ENCODE measurements at places on chromosomes 5 and 9.
A peak's percentile ranks its signal among the peaks of the same experiment; 100 is the strongest.

- DNase-seq = no peak
Measured at GRCh38 chr5:56337715-56338319, 104.7 kb upstream of the ANKRD55 start.

DNA sequence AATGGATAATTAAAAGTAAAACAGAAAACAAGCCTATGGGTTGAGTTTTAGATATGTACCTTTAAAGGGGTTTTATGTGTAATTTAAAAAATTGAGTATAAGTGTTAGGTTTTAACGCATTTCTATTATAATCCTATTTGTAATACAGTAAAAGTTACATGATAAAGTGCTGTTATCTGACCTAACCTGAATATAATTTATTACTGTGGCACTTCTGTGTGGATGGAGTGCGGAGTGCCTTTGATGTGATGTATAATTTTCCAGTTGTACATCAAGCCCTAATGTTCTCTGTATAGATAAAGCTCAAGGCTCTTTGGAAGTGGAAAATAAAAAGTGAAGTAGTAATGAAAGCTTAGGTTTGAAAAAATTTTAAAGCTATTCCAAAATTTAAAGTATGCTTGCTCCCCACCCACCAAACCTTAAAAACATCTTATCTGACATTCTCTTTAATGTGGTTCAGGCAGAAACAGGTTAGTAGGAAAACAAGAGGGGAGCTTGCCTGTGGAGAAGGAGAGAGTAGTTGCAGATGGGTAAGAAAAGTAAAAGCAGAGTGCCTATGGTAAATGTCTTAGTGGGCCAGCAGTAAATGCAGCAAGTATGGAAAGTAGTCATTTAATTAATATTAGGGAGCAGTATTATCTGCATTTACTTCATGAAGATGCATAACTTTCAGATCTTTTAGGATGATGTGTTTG lies 4.0 kb downstream of the MATR3 start:
- no peak for DNase-seq

DNA sequence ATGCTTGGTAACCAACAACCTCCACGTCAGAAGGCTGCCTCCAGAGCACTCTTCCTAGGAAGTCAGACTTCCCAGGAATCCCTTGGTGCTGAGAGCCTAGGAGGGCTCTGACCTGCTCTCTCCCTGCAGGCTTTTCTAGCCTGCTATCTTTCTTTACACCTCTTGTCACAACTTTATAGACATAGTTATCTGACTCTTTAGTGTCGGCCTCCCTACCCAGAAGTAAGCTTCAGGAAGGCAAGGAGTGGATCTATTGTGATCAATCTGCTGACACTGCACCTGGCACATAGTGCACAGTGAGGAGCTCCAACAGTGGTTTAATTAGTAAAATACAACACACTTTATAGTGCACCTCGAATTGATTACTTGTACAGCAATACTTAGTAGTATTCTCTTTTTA lies 2.3 kb downstream of the AFAP1L1 start:
- no peak for DNase-seq

DNA sequence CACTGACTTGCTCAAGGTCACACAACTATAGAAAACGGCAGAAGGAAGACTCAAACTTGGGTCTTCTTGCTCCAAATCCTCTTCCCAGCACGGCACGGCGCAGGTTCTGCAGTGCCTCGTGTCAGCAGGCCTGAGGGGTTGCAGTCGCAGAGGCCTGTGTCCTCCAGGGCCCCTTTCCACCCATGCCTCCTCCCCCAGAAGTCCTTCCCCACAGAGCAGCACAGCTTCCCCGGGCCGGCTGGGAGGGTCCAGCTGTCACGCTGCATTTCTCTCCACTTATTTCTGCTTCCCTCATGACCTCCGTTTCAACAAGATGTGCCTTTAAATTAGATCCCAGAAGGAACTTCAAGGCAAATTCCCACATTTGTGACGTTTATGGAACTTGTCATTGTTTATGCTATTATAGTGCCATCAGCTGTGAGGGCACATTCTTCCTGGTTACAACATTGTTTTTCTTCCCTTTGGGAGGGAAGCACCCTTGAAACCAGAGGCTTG lies 148.4 kb downstream of the C5orf15 start:
- no peak for DNase-seq

DNA sequence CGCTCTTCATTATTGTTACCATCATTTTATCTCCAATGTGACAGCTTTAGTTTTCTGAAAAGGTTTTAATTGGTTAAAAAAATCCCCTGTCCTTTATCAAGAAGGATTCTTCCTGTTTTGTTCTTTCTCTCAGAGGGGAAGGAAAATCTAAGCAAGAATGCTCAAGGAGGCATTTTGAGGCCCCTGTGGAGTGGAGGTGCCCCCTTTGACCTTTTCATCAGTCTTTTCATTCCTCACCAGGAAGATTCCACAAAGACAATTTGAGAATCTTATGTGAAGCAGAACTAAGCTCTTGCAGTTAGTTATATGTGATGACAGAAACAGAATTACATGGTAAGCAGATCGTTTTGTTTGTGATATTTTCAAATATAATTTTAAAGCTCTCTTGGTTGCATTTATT lies 489.6 kb downstream of the MAN2A1 start:
- DNase-seq = no peak

- no peak for DNase-seq
Measured at GRCh38 chr5:96054311-96055030, 92.8 kb upstream of the ELL2 start.

DNA sequence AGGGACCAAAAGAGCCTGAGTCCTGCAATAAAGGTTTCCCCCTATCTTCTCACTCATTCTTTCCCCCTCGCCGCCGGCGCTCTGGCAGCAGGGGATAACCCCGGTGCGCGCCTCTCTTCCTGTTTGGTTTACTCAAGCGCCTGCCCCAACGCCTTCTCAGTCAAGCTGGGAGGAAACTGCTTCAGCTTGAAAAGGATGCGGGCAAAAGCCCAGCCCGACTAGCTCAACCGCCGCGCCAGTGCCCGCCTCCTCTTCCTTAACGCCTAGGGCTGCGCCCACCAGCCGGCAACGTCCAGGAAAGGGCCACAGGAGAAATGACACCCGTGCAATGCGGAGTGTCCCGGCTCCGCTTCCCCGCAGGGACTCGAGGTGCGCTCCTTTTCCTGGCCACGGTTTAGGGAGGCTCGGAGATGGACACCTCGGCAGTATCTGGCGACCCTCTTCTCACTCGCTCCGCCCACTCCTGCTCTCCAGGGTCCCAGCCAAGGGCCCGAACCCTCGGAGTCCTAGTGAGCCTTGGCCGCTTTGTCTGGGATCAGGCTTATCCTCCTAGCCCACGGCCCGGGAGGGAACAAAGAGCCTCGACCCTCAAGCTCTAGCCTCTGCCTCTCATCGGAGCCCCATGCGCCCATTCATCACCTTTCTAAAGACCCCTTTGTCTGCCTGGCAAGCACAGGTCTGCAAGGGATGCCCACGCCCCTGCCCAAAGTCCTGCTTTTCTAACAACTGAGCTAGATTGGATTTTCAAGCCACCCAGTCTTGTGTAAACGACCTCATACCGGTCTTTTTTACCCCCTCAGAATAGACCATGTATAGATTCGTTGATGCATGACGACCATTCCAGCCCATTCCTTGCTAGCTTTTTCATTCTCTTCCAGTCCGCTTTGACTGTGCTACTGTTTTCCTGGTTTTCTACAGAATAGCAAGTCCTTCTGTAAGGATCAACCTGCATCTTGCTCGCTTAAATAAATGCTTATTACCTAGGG lies 2.0 kb downstream of the ST8SIA4 start:
- peak; percentile 94 for DNase-seq

DNA sequence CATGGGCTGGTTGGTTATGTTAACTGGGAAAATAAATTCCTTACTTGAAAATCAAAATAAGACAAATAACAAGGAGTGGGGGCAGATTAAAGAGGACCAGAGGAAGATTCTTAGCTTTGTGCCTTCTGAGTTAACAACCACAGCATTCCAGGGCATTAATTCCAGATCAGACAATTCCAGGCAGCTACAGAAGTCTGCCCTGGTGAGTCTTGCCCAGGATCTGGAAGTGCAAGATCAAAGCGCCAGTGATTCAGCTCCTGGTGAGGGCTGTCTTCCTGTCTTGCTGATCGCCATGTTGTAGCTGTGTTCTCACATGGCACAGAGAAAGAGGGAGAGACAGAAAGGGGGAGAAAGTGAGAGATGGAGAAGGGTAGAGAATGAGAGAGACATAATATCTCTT lies 65.6 kb downstream of the ANXA2R start:
- DNase-seq = no peak

DNA sequence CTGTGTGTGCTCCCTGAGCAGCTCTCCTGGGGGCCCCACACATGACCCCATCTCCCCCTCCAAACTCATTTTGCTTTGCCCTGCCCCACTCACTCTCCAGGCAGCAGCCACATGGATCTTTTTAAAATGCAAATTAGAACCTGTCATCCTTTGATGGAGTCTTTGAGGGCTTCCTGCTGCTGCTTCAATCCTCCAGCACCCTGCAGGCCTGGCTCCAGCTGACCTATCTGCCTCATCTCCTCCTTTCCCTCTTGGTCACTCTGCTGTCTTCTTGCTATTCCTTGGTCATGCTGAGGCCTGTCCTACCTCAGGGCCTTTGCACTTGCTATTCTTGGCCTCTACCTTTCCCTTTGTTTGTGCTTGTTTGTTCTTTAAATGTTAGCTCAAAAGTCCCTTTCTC lies 17.9 kb downstream of the NDST1 start:
- no peak for DNase-seq

GRCh38 chr5:76290321-76290757 lies 112.7 kb upstream of the IQGAP2 start:
- no peak for DNase-seq

- no peak for DNase-seq
Measured at GRCh38 chr5:14557203-14557770, 24.3 kb upstream of the OTULINL start.

DNA sequence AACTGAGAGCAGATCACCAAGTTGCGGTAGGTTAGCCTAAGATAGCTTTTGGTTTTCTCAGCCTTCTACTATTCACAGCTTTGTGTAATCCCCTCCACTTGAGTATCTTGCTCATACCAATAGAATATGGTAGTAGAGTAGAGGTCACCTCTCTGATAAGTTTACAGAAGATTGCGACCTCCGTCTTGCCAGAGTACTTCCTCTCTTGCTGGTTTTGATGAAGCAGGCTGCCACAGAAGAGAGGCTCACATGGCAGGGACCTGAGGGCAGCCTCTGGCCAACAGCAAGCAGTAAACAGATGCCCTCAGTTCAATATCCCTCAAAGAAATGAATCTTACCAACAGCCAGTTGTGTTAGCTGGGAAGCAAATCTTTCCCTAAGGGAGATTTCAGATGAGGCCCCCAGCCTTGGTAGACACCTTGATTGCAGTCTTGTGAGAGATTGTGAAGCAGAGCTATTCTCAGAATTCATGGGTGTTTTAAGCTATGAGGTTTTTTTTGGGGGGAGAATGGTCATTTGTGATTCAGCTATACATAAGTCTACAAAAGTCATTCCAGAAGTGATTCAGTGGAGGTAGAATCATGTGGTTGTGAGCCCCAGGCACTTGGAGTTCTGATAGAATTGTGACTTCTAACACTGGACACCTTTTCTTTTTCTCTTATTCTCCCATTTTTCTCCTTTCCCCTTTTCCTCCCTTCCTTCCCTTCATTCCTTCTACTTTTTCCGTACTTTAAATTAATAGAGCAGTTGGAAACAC lies 22.7 kb upstream of the CDKN2B start:
- no peak for DNase-seq

- no peak for DNase-seq
Measured at GRCh38 chr5:472076-472655, 29.2 kb downstream of the EXOC3 start.

- DNase-seq = no peak
Measured at GRCh38 chr5:31221001-31221400, 27.5 kb downstream of the CDH6 start.

DNA sequence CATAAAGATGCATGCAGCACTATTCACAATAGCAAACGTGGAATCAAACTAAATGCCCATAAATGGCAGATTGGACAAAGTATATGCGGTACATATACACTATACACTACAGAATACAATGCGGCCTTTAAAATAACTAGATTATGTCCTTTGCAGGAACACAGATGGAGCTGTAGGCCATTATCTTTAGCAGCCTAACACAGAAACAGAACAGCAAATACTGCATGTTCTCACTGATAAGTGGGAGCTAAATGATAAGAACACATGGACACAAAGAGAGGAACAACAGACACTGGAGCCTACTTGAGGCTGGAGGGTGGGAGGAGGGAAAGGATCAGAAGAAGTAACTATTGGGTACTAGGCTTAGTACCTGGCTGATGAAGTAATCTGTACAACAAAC lies 758.2 kb downstream of the TLE1 start:
- DNase-seq = no peak

DNA sequence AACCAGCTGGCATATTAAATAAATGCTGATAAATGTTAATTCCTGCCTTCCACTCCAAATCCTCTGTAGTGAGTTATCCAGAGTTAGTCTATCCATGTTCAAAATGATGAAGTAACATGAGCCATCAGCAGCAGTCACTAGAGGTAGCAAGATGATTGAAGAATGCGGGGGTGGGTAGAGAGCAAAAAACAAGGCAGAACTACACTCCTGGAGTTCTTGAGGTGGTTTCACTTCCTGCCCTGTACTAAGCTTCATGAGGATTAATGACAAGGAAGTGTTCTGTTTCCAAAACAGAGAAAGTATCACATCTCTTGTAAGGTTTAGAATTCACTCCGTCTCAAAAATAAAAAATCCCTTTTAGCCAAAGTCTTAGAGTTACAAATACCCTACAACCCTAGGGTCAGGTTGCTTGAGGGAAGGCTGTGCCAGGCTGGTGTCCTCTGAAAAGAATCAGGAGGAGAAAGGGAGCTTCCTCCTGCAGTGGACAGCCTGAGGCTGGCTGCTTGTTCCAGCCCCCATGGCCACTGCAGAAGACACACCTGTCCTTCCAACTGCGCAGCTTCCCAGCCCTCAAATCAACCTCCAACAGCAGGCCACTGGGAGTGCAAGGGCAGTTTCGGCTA lies 180.2 kb downstream of the DENND1A start:
- DNase-seq = peak; percentile 7

- DNase-seq = no peak
Measured at GRCh38 chr5:146815411-146815810, 63.1 kb downstream of the PPP2R2B start.

- DNase-seq = no peak
Measured at GRCh38 chr5:9516591-9516990, 29.3 kb downstream of the SEMA5A start.

- peak; percentile 6 for DNase-seq
Measured at GRCh38 chr5:107670087-107670931, 428 bp downstream of the EFNA5 start.

GRCh38 chr9:107172160-107172978 lies 110.7 kb upstream of the RAD23B start:
- peak; percentile 73 for DNase-seq

DNA sequence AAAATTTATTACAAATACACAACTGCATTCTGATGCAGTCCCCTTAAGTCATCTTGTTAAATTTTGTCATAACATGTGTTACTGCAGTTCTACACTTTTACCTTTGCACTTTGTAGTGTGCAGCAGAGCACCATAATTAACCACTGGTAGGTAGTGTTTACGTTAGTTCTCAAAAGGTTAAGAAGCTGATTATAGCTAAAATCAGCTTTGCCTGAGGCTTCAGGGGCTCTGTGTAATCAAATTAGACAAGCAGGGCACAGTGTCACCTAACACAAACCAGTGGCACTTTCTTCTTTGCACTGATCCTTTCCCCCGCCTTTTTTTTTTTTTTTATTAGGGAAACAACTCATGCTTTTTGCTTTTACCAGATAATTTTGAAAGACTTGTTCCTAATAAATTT lies 26.1 kb downstream of the POU5F2 start:
- no peak for DNase-seq

- no peak for DNase-seq
Measured at GRCh38 chr5:53488195-53488722, 7.8 kb downstream of the FST start.

GRCh38 chr5:55438998-55439397 lies 95.8 kb downstream of the PLPP1 start:
- no peak for DNase-seq

- no peak for DNase-seq
Measured at GRCh38 chr9:23824830-23825591, 1.0 kb downstream of the ELAVL2 start.

All from activated CD4-positive, alpha-beta T cell treated with anti-CD3 and anti-CD28 coated beads, Interleukin-2, amount 10 ng/mL, durations not matched to agents 7 days and 5 days (primary cell).